Aorta (tissue), 5 donors: ENCODE measurements at places on chromosomes 1 and 21. TPM values are rescaled to one million over a fixed set of nuclear protein-coding genes. Genes with fewer than 3 reads are reported as not detected.

- no peak for DNase-seq
Observed at GRCh38 chr1:10968411-10968826, 44.0 kb upstream of the TARDBP start.

DNA sequence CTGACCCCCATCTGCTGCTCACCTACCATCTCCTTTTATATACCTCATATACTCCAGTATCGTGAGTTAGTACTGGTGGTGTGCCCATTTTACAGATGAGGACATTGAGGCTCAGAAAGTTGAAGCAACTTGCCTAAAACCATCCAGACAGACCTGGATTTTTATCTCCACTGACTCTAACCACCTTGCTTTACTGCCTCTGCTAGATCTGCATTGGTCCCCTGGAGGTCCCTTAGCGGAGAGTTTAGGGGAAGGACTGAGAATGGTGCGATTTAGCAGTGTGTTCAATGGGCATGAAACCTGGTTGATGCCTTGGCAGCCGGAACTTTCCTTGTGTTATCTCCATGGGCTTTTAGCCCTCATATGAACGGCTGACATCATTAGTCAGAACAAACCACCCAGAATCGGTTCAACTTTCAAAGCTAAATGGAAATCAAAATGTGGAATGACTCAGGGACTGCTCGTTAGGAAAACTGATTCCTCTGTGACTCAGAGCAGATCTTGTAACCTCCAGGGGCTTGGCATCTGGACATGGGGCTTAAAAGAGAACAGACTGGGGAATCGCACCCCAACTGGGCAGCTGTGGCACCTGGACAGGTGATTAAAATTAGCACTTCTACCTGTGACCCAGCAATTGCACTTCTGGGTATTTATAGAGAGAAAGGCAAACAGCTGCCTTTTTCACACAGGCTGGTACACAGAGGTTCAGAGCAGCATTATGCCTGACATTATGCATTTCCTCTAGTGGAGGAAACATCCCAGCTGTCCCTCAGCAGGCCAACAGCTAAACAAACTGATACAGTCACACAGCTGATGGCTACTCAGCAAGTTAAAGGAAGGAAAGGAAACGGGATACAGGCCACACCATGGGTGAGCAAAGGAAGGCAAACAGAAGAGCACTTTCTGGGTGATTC, 25.3 kb downstream of the TMEM51 start:
- no peak for DNase-seq

GRCh38 chr1:39104158-39105060, 78.3 kb downstream of the NDUFS5 start:
- DNase-seq, result peak; percentile 58

SELE gene
- polyA plus RNA-seq, result not detected

- peak; percentile 91 for DNase-seq
Observed at GRCh38 chr21:44391345-44392091, 38.1 kb downstream of the TRPM2 start.

GRCh38 chr21:33708874-33709273, 66.6 kb downstream of the ITSN1 start:
- DNase-seq, result no peak

DNA sequence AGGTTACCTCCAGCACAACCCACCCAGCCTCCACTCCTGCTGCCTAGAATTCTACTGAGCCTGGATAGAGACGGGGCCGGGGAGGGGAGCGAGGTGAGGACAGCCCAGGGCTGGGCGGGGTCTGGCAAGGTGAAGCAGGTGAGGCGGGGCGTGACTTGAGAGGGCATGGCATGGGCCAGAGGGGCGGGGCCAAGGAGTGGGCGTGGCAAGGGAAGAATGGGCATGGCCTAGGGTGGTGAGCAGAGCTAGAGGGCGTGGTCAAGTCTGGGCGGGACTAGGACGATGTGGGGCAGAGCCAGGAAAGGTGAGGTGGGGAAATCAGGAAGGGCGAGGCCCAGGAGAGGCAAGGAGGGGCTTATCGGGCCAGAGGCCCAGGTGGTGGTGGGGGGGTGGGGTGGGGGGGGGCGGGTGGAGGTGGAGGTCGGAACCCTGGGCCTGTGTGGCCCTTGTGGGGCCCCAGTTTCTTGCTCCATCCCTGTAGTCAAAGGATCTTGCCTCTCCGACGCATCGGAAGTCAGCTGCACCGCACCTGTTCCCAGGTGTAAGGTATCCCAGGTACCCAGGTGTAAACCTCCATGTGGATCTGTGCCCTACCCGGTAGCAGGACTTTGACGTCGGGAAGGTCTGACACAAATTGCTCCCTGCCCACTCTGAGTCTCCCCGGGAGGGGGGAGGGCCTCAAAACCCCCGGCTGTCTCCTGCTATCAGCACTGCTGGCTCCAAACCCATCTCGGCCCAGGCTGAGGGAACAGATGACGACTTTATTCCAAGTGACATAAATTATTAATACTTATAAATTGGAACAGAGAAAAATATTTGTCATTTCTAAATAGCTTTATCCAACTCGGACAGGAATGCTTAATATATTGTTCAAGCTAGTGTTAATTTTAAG, 32.9 kb upstream of the UTS2 start:
- DNase-seq, result no peak
